ENCODE measurements at places on chromosomes 1 and 21.

DNA sequence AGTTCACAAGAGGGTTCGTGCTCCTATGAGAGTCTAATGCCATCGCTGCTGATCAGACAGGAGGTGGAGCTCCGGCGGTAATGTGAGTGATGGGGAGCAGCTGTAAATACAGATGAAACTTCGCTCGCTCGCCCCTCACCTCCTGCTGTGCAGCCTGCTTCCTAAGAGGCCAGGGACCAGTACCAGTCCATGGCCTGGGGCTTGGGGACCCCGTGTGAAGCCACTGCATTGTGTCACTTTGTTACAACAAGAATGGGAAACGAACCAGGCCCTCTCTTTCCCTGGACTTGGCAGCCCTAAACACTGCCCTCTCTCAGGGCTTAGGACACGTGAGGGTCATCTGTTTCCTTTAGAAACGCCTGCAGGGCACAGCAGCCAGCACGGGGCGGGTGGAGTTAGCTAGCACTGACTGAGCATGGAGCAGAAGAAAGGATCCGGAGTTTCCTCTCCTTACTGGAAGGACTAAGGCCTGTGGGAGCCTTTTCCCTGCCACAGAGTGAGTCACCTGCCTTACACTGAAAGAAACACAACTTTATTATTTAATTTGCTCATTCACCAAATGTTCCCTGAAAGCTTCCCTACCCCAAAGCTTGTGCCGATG is 185.2 kb upstream of the TMEM51 start:
- DNase-seq = no peak

GRCh38 chr1:88191917-88192316 is 492.2 kb upstream of the PKN2 start:
- DNase-seq = no peak

- DNase-seq = no peak
Observed at GRCh38 chr1:5662744-5663126, 329.5 kb downstream of the NPHP4 start.

DNA sequence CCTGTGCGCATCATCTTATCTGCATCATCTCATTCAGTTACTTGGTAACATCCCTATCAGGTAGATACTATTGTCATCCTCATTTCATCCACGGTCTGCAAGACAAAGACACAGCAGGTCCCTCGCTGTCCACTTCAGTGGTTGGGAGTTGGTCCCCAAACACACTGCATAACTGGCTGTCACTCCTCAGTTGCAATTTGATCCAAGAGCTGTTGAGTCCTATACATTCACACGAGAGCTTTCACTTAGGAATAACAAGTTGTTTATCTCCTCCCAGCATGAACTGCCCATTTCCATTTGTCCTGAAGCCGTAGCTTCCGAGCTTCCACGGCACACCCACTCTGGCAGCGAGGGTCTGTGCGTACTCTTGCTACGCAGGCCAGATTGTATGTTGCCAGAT is 472.0 kb downstream of the CAMTA1 start:
- no peak for DNase-seq

DNA sequence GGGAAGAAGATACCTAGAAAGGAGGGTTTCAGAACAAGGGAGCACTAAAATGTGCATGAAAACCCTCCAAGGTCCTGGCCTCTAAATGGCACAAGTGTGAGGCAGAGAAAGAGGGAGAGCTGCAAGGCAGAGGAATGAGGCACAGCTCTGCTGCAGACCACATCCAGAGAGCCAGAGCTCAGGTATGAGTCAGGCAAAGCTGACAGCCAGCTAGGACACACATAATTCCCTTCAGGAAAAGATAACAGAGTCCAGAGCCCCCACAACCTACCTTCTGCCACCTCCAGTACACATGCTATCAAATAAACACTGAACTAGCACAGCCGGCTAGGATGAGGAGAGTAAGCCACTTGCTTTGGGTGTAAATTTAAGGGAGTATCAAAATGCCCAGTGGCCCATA is 62.2 kb downstream of the HSF2BP start:
- DNase-seq = peak; percentile 53

- DNase-seq = no peak
Observed at GRCh38 chr1:181488866-181489265, 5.5 kb downstream of the CACNA1E start.
